ENCODE measurements at places on chromosomes 13 and 19.
A peak's percentile ranks its signal among the peaks of the same experiment; 100 is the strongest.

- DNase-seq, result peak; percentile 62
Measured at GRCh38 chr19:14096272-14096992, 5.9 kb upstream of the SAMD1 start.

GRCh38 chr19:47003611-47004465 is 15.8 kb upstream of the NPAS1 start:
- no peak for DNase-seq

- no peak for DNase-seq
Measured at GRCh38 chr13:75385708-75386083, 96.3 kb downstream of the TBC1D4 start.

DNA sequence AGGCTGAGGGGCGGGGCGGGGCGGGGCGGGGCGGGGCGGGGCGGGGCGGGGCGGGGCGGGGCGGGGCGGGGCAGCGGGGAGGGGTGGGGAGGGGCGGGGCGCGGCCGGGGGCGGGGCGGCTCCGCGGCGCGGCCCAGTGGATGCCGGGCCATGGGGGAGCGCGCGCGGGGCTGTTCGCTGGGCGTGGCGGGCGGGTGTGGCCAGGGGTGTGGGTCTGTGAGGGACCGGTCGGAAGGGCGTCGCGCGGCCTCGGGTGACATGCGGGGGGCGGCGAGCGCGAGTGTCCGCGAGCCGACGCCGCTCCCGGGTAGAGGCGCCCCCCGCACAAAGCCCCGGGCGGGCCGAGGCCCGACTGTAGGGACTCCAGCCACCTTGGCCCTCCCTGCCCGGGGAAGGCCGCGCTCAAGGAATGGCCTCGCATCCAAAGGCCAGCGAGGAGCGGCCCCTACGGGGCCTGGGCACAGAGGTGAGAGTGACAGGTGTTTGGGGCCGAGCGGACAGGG is at the start of gene ZFP28:
ZFP28 (plus strand) TSS at position 188 of the 503 bp plus-strand sequence; CDS start at position 259, 71 bp downstream.
- peak; percentile 91 for DNase-seq

DNA sequence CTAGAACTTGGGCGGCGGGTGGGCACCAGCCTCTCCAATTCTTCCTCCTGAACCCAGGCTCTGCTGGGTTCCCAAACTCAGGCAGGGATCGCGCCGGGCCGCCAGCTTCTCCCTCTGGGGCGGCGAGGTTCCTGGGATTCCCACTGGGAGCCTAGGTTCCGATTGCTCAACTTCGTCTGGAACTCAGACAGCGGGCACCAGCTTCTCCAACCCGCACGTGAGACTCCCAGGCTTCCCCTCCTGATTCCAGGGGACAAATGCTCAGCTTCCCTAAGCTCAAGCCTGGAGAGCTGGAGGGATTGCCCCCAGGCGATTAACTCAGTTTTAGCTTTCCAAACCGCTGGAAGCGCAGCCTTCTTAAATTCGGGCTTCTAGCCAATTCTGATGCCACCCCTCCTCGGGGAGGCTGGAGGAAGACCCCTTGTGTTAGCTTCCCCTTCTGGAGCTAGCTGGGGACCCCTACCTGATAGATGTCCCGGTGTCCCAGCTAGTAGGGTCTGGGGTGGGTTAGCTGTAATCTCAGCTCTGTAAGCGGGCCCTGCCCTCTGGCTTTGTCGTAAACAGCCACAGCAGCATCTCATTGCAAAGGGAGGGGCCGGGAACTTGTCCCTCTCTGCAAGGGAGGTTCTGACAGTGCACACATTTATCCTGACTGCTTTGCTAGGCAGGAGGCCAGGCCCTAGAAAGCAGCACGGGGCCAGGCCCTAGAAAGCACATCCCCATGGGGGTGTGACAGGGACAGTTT is 671 bp downstream of the MCOLN1 start:
- DNase-seq, result no peak

GRCh38 chr13:111475488-111475887 is 155.0 kb downstream of the TEX29 start:
- DNase-seq, result no peak

GRCh38 chr19:39588066-39588465 is 14.3 kb upstream of the LGALS13 start:
- DNase-seq, result no peak

- DNase-seq, result no peak
Measured at GRCh38 chr19:40663695-40664692, 26.5 kb downstream of the NUMBL start.

GRCh38 chr19:32168606-32169005 is 176.8 kb upstream of the ZNF507 start:
- no peak for DNase-seq

GRCh38 chr19:18659281-18660050 is 22.6 kb downstream of the KLHL26 start:
- DNase-seq, result peak; percentile 42

GRCh38 chr13:106814463-106814862 is 246.5 kb upstream of the ARGLU1 start:
- DNase-seq, result no peak

- peak; percentile 58 for DNase-seq
Measured at GRCh38 chr19:37932985-37933936, 26.3 kb downstream of the SIPA1L3 start.

DNA sequence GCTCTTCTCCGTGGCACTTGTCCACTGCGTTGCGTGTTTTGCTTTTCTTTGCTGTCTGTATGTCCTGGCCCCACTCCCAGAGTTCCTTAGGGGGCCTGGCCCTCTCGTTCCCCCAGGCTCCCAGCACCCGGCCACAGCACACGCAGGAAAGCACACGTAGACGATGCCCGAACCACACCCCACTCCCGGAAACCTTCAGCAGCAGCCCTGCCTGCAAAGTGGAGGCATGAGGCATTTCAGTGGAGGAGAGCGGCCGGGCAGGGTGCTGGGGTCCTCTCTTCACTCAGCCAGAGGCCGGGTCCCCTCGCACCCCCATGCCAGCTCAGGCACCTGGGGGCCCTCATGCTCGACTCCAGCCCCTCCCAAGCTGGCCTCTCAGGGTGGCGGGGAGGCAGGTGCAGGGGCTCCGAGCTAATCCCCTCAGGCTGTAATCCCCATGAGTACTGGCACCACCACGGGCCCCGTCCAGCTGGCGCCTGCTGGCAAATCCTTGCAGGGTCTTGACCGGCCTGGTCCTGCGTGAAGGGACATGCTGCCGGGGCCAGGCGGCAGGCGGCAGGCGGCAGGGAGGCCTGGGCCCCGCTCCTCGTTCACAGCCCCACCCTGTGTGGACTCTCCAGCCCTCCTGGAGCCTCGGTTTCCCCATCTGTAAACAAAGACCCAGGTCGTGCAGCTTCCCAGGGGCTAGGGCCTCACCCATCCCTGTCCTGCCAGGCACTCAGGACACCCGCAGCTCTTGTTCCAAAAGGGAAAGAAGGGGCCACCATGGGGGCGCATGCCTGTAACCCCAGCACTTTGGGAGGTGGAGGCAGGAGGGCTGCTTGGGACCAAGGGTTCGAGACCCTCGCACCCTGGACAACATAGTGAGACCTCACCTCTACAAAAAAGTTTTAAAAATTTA is 7.0 kb downstream of the PIP5K1C start:
- DNase-seq, result no peak

- no peak for DNase-seq
Measured at GRCh38 chr13:45413826-45414307, 4.3 kb downstream of the SLC25A30 start.

DNA sequence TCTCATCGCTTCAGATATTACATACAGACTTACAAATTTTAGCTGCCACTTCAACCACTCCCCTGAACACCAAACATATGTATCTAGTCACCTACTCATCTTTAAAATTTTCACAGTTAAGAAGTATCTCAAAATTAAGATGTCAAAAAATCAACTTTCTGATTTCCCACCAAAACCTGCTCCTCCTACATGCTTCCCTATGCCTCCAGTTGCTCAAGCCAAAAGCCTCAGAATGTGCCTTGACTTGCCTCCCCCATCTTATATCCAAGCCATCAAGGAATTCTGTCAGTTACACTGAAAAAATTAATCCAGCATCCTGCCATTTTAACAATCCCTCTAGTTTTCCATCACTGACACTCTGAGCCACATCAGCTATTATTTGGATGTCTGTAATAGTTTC is 85.0 kb downstream of the SPRY2 start:
- no peak for DNase-seq

DNA sequence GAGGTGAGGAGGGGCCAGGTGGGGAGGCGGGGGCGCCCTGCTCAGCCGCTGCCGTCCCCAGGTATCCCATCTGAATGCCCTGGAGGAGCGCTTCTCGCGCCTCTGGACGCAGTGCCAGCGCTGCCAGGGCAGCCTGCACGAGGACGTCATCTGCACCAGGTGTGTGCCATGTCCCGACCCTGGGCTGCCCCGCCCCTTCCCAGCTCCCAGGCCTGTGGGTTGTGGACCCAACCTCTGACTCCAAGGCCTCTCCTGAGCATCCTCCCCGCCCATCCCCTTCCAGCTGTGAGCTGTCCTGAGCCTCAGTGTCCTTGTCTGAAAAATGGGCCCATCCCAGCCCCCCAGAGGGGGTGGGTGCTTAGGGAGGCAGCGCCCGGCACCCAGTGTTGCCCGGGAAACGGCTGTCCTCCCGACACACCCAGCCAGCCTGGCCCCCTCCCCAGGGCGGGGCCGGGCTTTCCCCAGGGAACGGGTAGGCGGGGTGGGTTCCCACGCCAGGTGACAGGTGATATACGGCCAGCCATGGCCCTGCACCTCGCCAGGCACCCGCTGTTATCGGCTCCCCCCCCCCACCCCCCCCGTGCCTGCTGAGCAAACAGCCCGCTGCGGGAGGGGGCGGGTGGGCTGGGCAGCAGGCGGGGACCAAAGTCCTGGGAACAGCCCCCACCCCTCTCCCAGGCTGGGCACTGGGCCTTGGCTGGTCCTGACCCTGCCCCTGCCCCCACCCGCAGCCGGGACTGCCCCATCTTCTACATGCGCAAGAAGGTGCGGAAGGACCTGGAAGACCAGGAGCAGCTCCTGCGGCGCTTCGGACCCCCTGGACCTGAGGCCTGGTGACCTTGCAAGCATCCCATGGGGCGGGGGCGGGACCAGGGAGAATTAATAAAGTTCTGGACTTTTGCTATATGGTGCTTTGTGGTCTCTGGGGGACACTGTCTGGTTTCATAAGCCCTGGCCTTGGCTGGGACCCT is 1.3 kb upstream of the SPIB start:
- no peak for DNase-seq

DNA sequence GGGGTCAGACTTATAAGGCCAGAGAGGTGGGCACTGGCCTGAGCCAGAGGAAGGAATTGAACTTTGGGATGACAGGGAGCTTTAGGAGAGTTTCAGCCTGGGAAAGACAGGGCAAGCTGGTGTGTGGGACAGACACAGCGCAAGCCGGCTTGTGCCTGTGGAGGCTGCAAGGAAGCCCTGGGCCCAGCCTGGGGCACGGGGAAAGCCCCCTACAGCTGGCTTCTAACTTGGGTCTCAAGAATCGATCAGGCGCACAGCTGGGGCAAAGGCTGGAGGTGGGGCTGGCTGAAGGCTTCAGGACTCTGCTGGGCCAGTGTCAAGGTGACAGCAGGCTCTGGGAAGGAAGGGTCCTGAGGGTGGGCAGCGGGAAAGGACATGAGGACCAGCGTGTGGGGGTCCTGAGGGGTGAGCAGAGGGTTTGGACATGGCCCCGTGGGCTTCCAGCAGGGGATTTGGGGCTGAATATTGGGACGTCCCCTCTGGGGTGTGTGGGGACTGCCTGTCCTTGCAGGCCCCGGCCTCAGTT is 3.0 kb downstream of the PTOV1 start:
- peak; percentile 48 for DNase-seq

DNA sequence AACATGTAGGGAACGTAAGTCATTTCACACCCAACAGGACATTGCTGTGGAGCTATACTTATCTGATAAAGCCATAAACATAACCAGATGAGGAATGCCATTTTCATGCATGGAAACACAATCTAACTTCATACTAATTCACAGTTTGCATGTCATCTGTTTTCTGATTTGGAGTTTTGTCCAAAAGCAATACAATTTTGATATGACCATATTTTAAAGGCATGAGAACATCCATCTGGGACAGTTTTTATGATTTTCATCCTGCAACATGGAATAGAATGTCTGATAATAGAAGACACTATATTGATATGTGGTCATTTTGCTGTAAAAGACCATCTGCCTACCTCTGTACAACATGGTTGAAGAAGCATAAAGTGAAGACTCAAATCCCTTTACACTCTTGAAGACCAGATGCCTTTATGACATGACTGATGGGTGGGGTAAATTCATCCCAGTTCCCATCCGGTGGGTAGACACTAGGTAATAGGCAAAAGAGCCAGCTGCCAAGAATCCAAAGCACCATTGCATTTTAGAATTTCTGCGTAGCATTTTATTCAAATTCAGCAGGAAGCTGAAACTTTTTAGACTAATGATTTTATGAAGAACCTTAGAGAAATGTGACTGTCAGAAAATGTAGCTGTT is 309.8 kb downstream of the LMO7 start:
- DNase-seq, result no peak

DNA sequence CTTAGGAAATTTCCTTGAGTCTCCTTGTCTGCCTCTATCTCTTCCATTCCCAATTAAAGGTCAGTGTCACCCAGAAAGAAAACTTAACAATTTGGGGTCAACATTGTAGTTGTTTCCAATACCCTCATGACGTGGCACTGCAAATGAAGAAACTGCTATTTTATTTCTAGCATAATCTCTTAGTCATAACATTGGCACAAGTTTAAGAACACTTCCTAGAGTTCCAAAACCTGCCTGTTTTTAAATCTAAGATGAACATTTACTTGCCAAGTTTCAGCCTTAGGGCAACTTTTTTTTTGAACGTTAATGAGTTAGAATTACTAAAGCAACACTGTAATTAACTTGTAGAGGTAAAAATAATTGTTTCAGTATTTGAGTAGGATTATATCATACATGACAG is 108.0 kb downstream of the LMO7 start:
- DNase-seq, result no peak

GRCh38 chr19:49366110-49366509 is 2.4 kb downstream of the DKKL1 start:
- DNase-seq, result no peak

DNA sequence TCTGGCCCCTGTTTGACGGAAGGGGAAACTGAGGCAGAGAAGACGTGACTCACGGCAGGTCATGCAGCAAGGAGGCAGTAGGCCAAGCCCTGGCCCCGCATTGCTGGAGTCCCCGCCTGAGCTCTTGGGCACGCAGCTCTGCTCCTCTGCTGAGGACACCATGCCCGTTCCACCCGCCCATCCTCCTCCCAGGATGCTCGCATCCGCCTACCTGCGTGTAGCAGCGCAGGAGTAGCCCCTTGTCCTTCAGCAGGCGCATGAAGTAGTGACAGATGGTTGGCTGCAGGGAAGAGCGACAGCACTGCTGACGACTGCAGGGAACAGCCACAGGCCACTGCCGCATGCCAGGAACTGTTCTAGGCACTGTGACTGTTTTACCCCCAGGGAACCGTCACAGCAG is 10.5 kb downstream of the SIRT2 start:
- DNase-seq, result no peak

- no peak for DNase-seq
Measured at GRCh38 chr13:75960538-75960994, 324.4 kb downstream of the LMO7 start.

DNA sequence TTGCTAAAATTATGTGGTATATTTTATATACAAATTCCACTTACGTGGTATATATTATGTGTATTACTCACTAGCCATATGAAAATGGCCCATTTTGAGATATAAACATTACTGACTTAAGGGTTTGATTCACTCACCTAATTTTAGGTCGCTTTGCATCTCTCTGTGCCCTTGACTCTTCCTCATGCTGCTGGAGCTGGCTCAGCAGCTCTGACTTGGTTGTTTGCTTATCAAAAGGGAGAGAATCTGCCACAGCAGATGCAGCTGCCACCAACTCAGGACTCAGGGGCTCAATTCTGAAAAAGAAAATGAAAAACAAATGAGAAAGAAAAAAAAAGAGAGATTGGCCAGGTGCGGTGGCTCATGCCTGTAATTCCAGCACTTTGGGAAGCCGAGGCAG is 12.2 kb downstream of the MRPS31 start:
- no peak for DNase-seq

All from endodermal cell (in vitro differentiated cells).